ENCODE measurements at places on chromosomes 5 and 9.

- DNase-seq: no peak
Measured at GRCh38 chr5:134437340-134437846, 25.7 kb upstream of the CDKN2AIPNL start.

- no peak for DNase-seq
Measured at GRCh38 chr5:2910401-2911175, 159.1 kb upstream of the IRX2 start.

GRCh38 chr5:103178167-103178566 lies 58.1 kb downstream of the PPIP5K2 start:
- no peak for DNase-seq

GRCh38 chr5:66306844-66307315 lies 162.8 kb downstream of the SREK1 start:
- no peak for DNase-seq

DNA sequence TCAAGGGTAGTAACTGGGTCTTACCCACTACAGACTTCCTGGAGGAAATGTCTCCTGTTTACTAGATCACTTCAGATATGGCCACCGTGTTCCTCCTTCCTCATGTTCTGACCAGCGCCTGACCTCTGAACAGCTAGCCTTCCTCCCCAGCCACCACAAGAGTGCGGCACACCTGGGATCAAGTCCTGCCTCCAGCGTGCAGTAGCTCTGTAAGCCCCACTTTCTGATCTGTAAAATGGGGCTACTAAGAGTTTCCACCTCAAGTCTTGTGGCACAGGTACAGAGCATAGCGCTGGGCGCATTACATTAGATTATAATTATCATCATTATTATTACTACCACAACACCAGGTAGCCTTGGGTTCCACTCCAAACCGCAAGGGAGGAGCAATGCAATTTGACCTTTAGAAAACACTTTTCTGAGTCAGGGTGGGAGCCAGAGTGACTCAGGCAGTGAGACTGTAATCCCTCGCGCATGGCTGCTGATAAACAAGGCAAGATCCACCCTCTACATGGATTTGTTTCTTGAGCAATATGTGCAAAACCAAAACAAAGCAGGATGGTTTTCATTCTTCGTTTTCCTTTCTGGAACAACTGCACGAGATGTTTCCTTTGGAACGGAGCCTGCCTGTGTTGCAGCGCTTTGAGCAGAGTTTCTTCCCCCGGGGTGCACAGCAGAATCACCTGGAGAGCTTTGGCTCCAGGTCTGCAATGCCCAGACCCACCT lies 65.0 kb upstream of the ANGPTL2 start:
- DNase-seq: no peak

GRCh38 chr9:19648672-19649071 lies 140.2 kb downstream of the SLC24A2 start:
- DNase-seq: no peak

DNA sequence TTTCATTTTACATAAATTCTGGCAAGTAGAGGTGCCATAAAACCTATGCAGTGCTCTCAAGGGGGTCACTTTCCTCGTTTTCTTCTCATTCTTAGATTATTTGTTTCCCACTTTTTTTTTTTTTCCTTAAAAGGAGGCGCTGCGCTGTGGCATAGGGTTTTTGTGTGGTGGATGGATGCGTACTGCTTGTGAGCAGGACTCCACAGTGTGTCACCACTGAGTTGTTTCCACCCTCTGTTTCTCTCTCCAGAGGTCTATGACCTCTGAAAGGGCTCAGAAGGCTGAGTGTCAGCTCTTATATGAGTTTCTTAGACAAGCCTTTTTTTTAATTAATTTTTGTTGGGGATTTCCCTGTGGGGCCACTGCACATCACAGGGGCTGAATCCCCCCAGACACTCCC lies 13.6 kb upstream of the CLTB start:
- no peak for DNase-seq

- DNase-seq: peak; percentile 26
Measured at GRCh38 chr5:107670932-107671741, at the start of gene EFNA5. TSS of gene EFNA5 (minus strand) at chr5:107670937.

- no peak for DNase-seq
Measured at GRCh38 chr9:108845947-108846346, 9.8 kb downstream of the ACTL7B start.

DNA sequence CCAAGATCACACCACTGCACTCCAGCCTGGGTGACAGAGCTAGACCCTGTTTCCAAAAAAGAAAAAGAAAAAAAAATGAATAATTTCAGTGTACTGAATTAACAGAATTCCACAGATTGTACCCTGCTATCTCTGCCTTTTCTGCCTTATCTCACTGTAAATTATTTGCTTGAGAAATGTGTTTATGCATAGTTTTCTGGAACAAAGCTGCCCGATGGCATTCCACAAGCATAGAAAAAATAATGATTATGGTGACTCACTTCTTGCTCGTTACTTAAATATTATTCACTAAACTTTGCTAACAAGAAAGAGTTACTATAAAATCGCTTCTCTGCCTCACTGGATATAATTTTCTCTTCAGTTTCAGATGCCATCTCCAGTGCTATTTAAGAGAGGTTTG lies 88.7 kb upstream of the FAM169A start:
- no peak for DNase-seq

DNA sequence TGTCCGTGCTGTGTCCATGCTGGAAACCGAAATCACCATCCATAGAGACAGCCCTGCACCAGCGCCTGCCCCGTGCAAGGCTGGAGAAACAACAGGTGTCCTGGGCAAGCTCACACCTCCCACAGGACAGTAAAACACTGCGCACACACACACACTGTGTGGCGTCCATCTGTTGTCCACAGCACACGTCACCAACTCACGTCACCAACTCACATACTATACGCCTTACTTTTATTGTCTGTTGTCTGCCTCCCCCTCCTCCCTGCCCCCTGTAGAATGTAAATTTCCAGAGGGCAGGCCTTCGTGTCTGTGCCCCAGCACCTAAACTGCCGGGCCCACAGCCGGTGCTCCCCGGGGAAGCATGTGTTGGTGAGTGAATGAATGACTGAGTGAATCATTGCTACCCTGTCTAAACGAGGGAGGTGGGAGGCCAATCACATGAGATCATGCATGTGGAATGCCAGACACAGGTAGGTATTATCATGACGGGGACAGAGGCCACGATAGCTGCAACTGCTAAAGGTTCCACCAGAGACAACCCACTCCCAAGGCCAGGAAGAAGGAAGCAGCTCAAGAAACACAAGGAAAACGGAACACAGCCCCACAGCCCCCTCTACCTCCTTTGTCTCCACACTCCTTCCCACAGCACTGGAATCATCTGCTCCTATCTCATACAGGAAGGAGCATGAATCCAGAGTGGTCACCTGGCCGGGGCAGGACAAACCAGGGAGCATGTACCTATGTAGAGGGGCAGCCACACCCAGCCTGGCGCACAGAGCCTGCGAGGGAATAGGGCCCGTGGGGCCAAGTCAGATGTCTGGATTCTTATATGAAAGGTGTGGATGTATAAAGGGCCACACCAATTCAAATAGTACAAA lies 41.9 kb downstream of the STK10 start:
- DNase-seq: peak; percentile 42

DNA sequence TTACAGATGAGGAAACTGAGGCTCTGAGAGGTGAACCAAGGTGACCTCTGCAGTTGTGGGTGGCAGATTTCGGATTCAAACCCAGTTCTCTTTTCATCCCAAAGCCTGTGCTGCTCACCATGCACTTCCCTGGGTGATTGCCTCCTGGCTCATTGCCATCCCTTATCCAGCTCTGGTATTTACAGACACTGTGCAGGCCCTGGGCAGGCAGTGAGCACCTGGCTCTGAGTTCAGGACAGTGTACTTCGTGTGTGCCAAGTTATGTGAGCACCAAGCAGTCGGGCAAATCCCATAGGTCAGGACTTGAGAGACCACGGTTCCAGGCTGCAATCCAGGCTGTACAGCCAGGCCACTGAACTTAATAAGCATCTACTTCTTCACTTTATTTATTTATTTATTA lies 1.4 kb downstream of the LRSAM1 start:
- DNase-seq: no peak

GRCh38 chr5:39014561-39014960 lies 59.6 kb downstream of the RICTOR start:
- no peak for DNase-seq

DNA sequence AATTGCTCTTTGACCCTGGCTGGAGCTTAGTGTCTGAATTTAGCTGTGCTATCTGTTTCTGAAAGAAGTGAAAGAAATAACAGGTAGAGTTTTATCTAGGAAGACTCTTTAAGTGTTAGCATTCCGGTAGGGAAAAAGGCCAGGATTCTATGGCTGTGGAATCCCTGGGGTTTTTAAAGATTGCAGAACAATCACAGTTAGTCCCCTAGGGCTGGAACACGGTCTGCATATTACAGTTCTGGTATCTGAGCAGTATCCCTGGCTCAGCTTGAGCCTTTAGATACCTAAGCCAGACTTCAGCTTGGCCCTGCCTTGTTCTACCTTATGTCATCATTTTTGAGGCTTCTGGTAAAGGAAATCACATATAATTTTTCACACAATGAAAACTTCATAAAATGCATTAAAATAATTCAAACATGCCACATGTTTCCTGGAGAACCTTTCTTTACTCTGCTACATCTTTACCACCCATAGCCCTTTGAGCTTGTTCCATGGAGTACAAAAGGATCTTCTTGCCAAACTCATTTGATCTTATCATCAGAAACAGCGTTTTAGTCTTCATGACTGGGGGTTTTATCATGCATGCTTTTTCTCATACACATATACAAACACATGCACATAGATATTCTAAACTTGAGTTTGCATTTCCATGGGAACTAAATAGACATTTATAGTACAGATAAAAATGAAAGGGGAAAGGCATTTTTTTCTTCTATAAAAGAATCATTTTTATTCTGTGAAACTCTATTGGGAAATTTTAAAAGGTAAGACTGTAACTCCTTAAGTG lies 410.8 kb downstream of the CETN3 start:
- no peak for DNase-seq

DNA sequence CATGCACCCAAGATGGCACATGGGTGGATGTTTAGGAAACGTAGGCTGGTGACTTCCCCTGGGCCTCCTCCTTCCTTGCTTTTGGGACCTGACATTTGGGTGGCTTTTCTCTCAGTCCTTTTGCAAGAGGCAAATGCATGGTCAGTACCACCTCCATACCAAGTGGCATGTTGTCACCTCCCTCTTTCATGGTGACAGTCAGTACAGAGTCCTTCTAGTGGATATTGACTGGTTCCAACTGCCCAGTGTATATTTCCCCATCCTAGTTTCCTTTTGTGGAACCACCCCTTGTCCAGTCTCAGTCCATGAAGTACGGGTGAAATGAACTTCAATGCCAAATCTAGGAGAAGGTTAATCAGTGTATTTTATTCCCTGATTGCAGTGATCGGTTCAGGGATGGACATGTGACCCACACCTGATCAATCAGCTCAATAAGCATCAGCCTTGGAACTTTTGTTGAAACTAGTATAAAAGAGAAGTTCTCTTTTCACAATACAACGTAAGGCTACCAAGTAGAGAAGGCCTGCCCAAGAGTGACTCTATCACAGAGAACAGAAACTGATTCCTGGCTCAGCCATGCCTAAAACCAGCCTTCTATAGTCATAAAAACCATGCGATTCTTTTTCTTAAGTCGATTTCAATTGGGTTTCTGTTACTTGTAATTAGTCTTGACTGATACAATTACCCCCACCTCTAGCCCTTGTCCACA lies 143.4 kb upstream of the KLF9 start:
- no peak for DNase-seq

DNA sequence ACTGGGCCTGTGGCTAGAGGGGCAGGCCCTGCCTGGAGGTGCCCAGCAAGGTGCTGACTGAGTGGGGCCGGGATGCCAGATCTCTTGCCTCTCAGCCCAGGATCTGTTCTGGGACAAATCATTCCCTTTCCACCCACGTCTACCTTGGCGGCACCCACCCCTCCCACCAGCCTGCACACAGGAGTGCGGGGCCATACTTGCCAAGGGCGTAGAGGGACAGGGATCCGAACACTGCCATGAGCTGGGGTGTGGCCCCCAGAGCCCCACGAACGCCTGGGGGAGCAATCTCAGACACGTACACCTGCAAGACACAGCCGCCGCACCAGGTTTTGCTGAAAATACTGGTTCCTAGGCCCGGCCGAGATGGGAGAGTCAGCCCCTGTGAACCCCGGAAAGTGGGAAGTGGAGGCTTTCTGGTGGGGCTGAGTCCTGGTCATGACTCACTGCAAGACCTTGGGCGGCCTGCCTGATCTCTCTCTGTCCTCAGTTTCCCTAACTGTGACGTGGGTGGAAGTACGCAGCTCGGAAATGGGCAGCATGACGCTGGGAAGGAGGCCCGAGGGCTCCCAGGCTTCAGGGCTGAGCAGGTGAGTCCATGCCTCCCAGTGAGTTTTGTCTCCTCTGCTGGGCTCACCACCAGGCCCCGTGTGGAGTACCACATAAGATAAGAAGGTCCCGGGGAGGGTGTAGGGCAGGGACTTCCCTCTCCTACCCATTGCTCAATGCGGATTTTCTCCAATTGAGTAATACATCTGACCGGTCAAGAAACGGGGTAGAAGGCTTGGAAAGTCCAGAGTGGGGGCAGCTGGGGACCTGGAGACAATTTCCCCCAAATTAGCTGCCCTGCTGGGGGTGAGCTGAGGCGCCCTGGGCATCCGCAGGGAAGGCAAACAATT lies 2.6 kb downstream of the SLC2A6 start:
- DNase-seq: no peak

DNA sequence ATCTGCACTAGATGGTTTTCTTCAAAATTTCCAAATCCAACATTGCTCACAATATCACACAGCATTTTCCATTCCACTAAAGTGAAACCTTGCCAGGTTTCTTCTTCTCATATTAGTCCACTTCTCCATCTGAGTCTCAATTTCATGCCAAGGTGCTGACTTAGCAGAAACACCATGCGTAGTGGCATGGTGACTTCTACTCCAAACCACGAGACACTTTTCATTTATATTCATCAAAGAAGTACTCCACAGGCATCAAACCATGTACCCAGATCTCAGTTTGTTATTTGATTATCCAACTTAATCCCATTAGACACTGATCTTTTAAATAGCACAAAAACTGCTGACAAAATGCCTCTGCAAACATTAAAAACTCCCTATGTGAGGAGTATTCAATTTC lies 233.4 kb upstream of the ITGA1 start:
- no peak for DNase-seq

DNA sequence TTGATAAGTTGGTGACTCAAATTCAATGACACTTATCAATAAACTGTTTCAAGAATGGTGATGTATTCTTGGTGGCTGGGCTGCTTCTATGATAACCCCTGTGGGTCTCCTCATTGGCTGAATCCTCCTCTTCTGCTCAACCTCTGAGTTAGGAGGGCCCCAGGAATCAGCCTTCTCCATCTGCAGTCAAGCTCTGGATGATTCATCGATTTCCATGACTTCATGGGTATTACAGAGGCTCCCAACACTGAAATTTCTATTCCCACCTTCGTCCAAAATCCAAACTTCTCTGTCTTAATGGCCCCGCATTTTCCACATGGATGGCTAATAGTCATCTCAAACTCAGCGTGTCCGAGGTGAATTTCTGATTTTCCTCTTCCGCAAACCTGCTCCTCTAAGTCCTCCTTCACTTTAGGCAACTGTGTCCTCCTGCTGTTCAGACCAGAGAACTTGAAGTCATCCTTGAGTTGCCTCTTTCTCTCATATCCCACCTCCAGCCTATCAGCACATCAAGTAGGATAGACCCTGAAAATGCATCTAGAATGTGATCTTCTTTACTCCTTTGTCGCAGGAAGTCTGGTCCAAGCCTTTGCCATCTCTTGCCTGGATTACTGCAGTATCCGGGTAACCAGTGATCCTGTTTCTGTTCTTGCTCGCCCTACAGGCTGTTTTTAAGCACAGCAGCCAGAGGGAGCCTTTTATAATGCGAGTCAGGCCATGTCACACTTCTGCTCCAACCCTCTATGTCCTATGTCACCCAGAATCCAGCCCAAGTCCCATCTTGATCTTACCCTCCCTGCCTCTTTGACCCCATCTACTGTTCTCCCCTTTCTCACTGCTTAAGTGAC lies 41.4 kb upstream of the IL7R start:
- DNase-seq: no peak
